Activated gamma-delta T cell (primary cell): ENCODE measurements at places on chromosomes 12 and 14.

DNA sequence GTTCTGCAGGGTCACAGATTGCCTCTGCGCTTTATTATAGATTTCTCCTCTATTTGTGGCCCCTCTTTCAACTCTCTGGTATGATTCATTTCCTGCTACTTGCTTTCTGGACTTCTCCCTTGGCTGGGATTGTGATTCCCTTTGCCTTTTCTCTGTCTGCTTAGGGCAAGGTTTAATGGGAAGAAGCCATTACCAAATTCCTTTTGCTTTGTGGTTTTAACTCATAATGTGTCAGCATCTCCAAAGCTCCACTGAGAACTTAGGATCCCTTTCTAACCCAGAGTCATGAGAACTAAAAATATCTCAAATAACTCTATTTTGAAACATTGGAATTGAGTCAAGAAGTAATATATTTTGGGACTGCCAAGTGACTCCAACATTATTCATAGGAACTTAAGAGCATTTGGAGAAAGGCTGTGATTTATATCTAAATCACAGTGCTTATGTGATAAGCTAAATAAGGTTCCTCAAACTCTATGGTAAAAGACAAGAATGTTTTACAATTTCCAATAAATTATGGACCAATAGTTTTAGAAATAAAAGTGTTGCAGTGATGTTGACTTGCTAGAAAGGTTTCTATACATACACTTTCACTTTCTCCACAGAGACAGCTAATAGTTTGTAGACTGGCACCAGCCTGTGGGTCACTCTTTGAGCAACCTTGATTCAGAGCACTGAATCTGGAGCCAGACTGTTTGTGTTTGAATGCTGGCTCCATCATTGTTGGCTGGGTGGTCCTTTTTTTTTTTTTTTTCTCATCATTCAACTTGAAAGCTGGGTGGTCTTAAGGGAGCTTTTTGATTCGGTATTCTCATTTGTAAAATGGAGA is 93.9 kb downstream of the DACT1 start:
- no peak for DNase-seq

DNA sequence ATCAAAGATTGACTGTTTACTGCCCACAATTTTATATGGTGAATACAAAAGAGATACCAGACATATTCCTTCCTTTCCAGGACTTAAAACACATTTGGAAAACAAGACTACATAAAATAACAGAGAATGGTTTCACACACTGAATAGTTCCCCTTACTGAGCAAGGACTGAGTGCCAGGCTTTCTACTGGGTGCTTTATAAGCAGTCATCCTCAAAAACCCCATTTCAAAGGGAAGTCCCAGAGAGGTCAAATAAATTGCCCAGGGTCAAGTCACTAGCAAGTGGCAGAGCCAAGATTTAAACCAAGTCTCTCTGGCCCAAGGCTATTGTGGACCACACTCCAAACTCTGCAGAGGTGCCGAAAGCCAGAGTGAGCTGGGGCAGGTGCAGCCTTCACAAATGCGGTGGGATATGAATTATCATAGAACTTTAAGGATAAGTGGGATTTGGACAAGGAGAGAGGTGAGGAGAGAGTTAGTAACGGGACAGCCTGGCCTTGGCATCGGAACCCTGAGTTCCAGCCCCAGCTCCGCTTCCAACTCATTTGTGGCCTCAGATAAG is 9.1 kb upstream of the RPAP3 start:
- no peak for DNase-seq

GRCh38 chr12:48788524-48788853 is 400 bp downstream of the ADCY6 start:
- DNase-seq: no peak

DNA sequence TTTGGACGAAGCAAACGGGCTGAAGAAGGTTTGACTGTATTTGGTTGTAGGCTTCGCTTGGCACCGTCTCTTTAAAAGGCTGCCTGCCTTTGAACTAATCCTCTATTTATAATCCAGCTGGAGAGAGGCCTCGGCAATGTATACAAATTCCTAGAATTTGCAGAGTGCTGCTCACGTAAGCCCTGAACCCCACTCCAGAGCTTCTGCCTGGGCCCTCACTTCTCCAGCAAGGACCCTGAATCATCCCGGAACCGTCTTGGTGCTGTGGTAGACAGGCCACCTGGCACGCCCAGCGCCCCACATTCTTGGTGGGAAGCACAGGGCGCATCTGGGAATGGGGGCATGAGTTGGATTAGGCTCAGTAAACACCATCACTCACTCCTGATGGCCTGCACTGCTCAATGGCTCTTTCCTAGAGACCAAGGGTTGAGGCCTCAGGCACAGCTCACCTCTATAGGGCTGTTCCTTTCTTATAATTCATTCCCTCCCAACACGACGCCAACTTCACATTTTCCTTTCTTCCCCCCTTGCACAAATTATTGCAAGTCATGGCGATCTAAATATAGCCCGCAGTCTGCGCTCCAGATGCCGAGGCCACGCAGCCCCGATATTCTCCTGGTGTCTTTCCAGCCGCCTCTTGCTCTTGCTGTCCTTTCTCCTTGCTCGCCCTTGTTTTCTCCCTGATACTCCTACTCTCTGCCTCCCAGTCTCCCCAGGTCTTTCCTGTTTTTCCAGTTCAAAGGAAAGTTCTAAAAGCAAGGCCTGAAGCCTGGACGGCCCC is 141.0 kb downstream of the ZFP36L1 start:
- DNase-seq: no peak

GRCh38 chr12:58288190-58288589 is 346.8 kb downstream of the ATP23 start:
- no peak for DNase-seq

GRCh38 chr14:89707086-89707485 is 247.4 kb downstream of the EFCAB11 start:
- no peak for DNase-seq

- no peak for DNase-seq
Observed at GRCh38 chr12:25550186-25550585, 2.9 kb downstream of the LMNTD1 start.

DNA sequence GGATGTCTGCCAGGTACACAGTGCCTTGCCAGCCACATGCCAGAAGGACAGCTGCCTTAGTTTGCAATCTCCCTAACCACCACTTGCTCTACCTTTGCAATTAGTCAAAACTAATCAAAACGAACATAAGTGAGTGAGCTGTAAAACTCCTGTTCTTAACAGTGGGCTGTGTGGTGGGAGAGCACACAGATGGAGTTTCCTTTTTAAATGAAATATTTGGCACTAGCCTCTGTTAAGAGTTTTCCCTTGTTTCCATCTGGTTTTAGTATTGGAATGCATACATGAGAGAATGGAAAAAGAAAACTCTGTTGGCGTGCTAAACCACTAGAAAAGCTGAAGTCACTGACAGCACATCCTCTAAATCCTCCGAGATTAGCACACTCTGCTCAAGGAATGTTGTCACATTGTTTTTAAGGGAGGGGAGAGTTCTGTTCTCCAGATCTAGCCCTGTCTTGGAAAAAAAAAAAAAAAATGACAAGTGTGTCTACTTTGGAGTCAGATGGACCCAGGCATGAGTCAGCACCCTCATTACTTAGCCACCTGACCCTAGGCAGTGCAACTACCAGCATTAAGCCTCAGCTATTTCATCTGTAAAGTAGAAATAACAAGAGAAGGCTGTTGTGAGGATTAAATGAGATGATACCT is 83.9 kb downstream of the STXBP6 start:
- DNase-seq: no peak

- no peak for DNase-seq
Observed at GRCh38 chr14:30291216-30291615, 267.7 kb upstream of the G2E3 start.

- DNase-seq: no peak
Observed at GRCh38 chr12:78398750-78399149, 465.8 kb upstream of the SYT1 start.

GRCh38 chr12:114275086-114275485 is 130.9 kb downstream of the TBX5 start:
- no peak for DNase-seq

DNA sequence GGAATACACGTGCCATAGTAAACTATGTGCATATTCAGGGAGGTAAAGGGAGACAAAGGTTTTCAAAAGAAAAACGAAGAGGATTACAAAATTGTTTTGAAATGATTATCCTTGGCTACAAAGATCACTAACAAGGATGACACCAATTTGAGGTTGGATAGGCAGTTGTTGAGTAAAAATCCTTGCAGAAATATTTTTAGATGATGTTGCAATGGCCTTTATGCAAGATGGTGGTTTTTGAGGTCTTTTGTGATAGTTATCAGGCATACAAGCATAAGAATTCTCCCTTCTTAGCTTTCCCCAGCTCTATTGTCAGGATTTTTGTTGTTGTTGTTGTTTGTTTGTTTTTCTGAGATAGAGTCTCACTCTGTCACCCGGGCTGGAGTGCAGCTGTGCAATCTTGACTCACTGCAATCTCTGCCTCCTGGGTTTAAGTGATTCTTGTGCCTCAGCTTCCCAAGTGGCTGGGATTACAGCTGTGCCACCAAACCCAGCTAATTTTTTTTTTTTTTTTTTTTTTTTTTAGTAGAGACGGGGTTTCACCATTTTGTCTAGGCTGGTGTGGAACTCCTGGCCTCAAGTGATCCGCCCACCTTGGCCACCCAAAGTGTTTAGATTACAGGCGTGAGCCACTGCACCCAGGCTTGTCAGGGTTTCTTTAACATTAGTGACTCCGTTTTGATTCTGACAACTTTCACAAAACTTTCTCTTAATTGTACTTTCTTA is 7.8 kb downstream of the RNASE1 start:
- no peak for DNase-seq

GRCh38 chr12:105783983-105784947 is 354.5 kb downstream of the NUAK1 start:
- DNase-seq: no peak

GRCh38 chr12:99627459-99627858 is 20.1 kb upstream of the GARIN6 start:
- DNase-seq: no peak

DNA sequence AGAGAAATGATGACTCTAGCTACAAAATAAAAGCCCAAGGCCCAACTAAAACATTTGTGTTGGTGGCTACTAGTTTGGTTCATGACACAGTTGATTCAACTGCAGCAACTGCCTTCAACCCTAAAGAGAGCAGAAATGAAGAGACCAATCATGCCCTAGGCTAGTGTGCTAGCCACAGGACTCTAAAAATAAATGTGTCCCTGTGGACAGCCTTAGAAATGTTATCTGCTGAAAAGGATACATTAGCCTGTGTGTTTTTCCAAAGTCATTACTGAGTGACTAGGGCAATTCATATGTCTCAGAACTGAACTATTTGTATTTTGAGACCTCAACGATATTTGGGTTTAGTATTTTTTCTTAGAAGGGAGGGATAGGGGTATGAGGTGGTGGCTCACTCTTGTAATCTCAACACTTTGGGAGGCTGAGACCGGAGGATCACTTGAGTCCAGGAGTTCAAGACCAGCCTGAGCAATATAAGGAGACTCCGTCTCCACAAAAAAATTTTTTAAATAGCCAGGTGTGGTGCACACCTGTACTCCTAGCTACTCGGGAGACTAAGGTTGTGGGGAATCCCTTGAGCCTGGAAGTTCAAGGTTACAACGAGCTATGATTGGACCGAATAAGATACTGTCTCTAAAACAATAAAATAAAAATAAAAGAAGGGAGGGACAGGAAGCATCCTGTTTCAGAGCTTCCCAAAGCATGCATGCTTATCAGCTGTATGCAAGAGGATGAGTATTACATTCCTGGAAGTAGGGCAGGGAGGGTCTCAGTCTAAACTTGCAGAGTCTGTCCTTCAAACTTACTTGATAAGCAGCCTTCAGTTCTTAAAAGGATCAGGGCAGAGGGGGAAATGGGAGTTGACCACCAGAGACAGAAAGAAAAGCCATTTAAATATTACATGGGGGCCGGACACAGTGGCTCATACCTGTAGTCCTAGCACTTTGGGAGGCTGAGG is 29.6 kb upstream of the NAP1L1 start:
- DNase-seq: no peak

- no peak for DNase-seq
Observed at GRCh38 chr12:115158816-115159215, 474.8 kb upstream of the TBX3 start.

GRCh38 chr12:48671231-48671856 is 10.7 kb downstream of the KANSL2 start:
- no peak for DNase-seq

DNA sequence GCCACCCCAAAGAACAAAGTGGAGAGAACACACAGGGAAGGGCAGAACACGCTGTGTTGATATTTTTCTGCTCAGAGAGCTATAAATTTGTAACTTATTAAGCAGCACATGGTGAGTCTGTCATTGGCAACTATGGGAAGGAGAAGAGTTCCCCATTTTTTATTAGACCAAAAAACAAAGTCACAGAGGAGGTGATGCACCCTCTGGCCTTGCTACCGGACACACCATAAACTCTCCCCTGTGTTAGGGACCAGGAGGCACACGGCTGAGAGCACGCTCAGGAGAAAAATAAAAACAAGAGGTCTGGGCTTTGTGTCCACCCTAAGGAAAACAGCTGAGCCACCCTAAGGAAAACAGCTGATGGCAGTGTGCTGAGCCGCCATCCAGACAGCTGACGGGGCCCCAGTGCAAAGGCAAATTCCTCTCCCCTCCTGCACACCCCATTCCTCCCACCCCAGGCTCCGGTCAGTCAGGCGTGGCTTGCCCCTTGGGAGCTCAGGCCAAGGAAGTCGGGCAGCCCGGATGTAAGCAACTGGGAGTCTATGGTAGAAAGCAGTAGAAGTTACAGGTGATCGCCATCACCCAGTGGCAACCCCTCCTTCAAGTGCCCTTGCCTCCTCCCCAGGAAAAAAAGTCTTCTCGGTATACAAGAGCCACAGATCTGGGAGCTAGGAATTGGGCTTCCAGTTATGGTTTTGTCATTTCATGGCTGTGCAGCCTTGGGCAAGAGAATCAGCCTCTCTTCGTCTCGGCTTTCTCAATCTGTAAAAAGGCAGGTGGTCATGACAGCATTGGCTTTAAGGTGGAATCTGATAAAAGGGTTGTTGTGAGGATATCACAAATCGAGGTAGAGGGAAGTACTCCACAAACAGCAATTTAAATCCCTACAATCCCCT is 2.4 kb downstream of the PXN start:
- no peak for DNase-seq

- DNase-seq: no peak
Observed at GRCh38 chr12:102961466-102961855, 4.0 kb downstream of the ASCL1 start.

GRCh38 chr14:69719501-69719951 is 47.4 kb upstream of the SRSF5 start:
- no peak for DNase-seq
